AG10803 (cell line): ENCODE measurements at places on chromosomes 2 and 18.

DNA sequence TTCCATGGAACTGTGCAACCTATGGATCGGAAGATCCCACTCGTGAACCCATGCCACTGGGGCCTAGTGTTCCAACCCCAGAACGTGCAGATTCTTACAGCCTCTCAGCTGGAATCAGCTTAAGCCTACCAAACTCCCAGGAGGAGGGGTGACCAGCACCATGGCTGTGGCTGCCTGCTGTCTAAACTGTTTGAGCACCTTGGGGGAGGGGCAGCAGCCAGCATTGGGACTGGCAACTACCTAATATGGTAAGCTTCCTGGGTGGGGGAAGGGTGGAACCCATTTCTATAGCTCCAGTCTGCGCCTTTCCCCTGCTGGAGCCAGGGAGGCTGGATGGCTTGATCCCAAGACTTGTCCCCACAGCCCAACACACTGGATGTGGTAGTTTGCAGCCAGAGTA is 10.7 kb upstream of the POLE4 start:
- DNase-seq, result no peak

GRCh38 chr2:54459037-54459441 is 2.9 kb downstream of the SPTBN1 start:
- peak; percentile 78 for DNase-seq

- DNase-seq, result no peak
These were observed 11.2 kb downstream of the DBI start for GRCh38 chr2:119377993-119378345.

DNA sequence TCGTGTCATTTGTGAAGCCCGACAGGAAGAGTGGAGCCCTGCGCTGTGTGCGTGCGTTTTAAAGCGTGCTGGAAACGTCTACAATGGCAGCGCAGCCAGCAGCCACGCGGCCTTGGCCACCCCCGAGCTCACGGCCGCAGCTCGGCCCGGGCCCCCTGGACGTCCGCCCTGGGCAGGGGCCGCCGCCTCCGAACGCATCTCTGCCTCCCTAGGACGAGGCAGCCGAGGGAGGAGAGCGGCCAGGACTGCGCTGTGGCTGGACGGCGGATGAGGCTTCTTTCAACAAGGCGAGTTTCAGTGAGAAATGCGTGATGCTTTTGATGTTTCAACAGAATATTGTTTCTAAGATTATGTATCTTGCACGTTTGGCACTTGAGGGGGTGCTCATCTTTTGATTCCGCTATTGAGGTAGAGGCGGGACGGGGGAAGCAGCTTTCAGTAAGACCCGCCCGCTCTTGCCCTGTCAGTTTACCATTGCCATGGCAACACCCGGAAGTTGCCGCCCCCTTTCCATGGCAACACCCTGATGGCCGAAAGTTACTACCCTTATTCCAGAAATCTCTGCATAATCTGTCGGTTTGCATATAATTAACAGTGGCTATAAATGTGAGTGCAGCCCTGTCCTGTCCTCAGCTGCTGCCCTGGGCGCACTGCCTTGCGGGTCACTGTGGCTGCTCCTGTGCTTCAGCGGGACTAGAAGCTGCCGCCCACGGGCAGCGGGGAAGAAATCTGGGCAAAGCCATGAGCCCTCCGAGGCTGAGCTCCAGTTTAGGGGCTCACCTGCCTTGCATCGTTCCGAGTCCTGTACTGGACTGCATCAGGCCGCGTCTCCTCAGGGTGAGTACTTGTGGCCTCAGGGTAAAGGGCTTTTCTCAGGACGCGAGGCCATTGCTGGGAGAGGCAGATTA is 38.6 kb downstream of the ADNP2 start:
- DNase-seq, result peak; percentile 73

- DNase-seq, result no peak
These were observed 151.6 kb upstream of the HDAC4 start for GRCh38 chr2:239552213-239552926.

- peak; percentile 51 for DNase-seq
These were observed 7.2 kb upstream of the DAW1 start for GRCh38 chr2:227864161-227864756.

DNA sequence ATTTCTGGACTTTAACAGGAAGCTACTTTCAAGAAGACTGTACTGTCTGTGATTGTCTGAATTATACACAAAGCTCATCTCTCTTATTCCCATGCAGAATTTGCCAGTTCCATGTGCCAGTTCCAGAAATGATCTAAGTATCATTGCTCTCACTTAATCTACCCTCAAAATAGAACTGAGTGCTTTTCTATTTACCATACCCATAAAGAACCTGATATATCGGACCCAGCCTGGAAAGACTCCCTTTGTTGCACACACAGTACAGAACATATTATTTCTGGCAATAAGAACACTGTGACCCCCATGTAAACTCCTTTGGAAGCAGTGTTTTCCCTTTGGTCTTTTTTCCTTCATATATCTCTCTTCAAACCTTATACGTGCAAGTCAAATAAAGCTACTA is 102.3 kb upstream of the TTN start:
- no peak for DNase-seq

DNA sequence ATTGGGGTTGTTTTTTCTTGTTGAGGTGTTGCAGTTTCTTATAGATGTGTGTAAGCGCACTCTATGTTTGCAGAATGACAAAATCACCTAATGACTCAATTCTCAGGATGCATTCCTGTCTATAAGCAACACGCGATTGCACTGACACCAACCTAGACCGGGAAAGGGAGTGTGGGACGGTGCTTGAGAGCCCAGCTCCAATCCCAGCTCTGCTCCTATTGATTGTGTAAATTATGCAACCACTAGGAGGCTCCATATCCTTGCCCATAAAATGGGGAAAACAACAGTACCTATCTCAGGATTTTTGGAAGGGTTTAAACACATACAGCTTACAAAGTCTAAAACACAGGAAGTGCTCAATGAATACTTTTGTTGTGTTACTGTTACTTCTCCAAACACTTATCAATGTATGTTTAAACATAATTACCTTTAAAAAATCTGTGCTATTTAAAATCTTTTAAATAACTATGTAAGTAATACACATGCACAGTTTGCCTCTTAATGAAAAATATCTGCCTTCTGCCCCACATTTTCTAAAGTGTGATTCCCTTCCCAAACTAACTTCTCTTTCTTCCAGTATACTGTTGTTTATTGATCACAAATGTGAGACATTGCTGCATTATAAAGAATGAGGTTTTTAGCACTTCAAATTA is 132.5 kb downstream of the SPHKAP start:
- peak; percentile 54 for DNase-seq

DNA sequence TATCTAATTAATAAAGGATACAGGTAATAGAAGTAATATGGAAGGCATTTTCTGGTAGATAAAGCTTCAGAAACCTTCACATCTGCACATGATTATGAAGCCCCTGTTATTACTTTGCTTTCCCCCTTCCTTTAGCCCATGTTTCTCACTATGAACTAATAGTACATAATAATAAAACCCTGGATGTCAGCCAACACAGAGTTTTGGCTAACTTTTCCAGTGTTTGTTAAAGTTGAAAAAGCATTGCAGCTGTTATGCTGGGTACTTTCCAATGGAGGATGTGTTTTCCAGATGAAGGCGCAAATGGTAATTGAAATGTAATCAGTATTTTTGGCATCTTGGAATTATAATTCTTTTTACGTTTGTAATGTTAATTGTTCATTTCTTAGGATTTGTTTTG is 43.5 kb downstream of the SPTBN1 start:
- peak; percentile 69 for DNase-seq

DNA sequence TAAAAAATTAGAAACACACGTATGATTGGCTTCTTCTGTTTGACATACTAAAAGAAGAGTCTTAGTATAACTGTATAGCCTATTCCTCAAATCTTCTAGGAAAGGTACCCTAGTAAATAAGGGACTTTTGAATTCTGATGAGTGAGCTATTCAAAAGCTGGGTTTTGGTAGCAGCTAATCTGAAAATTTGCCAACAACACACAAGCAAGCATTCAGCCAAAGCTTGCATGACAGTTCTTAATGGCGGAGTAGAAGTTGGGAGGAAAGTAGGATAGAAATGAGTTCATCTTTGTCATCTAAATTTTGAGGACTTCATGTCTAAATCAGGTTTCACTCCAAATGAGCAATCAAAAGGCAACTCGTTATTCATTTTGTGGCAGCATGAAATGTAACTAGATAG is 813.0 kb downstream of the MBD2 start:
- DNase-seq, result no peak

- no peak for DNase-seq
These were observed 106.8 kb upstream of the SPATS2L start for GRCh38 chr2:200199576-200200263.

DNA sequence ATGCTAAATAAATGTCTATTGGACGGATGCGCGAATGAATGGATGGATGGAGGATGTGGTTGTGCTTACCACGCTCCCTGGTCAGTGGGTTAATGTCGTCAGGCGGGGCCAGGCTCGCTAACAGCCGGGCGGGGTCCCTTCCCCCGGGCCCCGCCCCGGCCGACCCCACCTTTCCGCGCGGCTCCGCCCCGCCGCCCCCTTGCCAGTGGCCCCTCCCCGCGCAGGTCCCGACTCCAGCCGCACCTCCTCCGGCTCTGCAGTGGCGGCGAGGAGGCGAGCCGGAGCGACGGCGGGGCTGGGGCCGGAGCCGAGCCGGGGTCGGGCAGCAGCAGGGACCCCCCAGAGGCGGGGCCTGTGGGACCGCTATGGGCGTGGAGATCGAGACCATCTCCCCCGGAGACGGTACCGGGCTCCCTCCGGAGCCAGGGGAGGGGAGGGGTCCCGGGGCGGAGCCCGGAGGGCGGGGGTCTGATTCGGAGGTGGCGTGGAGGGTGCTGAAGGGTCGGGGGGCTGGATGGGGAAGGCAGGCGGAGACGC is at the start of gene FKBP1B:
FKBP1B (plus strand) TSS at position 257 of the 537 bp plus-strand sequence; CDS start at position 366, 109 bp downstream.
- DNase-seq, result peak; percentile 18

DNA sequence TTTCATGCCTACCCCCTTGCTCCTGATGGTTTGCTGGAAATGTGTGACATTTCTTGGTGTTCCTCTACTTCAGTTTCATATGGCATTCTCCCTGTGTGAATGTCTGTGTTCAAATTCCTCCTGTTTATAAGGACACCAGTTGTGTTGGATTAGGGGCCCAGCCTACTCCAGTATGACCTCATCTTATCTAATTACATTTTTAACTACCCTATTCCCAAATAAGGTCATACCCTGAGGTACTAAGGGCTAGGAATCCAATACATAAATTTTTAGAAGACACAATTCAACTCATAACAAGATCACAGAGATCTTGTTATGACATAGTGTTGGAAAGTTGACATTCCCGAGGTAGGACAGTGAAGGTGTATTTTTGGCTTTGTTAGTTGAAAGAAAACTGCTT is 5.5 kb downstream of the FAM210A start:
- no peak for DNase-seq

DNA sequence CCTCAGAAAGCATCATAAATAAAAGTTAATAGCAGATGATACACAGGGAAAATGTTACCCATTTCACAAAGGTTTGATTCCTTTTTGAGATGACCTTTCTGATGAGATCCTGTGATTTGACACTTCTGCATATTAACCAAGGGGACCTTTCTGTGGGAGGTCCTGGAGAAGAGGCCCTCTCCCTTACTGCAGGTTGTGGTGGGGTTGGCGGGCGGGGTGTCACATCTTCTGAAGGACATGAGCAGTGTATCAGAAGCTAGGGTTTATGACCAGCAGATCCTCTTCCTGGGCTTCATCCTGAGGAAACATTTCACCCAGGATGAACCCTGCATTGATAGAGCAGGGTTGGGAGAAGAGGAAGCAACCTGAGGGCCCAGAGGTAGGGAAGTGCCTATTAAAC is 37.2 kb upstream of the SCLY start:
- DNase-seq, result no peak

GRCh38 chr2:100320547-100321178 is 1.6 kb downstream of the LONRF2 start:
- DNase-seq, result no peak

DNA sequence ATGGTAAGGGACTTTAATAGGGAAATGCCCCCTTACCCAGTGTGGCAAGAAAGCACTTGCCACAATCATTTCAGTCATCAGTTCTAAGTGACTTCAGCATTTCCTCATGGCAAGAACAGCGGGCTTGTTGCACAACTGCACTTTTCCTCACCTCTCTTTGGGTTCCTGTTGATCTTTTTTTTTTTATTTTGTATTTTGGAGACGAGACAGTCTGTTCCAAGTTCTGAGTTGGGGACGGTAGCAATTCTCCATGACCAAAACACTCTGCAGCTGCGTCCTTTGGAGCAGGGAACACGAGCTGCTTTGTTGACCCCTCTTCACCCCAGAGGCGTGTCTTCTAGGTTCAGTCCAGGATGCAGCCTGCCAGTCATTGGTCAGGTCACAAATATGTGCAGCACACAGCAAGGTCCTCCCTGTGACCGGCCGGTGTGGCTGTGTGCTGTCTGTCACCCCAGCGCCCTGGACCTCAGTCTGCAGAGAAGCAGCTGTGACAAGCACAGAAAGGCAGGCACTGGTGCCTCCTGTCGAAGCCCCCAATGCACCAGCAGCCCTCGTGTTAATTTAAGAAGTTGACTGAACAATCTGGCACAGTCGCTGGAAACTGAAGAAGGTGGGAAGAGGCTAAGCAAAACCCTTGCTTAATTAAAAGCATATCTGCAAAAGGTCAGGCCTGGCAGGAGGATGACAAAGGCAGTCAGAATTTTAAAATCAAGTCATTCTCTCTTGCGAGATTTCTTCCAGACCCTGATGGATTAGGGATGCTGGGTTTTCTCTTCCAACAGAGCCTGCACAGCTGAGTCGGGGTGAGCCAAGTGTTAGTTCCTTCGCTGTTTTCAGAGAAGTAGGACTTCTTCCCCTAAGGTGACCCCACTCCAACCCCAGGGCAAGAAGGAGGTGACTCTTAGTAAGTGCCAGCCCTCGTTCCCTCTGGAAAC is 96.7 kb upstream of the COPS8 start:
- DNase-seq, result peak; percentile 33

DNA sequence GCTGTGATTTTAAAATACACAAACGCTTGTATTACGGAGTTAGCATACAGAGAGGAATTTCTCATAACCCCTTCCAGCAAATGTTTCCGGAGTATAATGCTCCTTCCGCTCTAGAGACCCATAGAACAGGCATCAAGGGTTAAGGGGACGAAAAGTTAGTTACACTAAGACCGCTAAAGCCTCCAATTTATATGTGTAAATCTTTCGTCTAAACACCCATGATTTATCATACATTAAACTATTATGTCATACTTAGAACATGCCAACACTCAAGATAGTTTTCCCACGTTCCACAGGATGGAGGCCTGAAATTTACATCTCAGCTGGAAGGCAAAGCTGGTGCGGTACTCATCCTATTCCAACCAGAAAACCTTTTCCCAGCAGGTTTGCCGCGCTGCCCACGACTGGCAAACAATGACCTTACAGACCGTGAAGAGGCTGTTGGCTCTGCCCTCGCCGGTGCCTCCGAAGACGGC is 650 bp downstream of the ORMDL1 start:
- peak; percentile 39 for DNase-seq

- no peak for DNase-seq
These were observed 170.0 kb upstream of the COPS8 start for GRCh38 chr2:236915726-236916125.

GRCh38 chr2:141348481-141348880 is 782.3 kb downstream of the LRP1B start:
- peak; percentile 38 for DNase-seq

- peak; percentile 51 for DNase-seq
These were observed 550 bp downstream of the MYL12B start for GRCh38 chr18:3262234-3263131.

GRCh38 chr2:233638836-233639235 is 2.6 kb downstream of the UGT1A10 start:
- DNase-seq, result no peak
